ENCODE measurements at places on chromosomes 11 and 22.
A peak's percentile ranks its signal among the peaks of the same experiment; 100 is the strongest.

- DNase-seq: no peak
Observed at GRCh38 chr11:64081745-64082442, 46.2 kb downstream of the FLRT1 start.

GRCh38 chr11:72678524-72678923 lies 4.3 kb upstream of the PDE2A start:
- no peak for DNase-seq

- peak; percentile 22 for DNase-seq
Observed at GRCh38 chr11:113906038-113906437, 1.4 kb downstream of the HTR3B start.

DNA sequence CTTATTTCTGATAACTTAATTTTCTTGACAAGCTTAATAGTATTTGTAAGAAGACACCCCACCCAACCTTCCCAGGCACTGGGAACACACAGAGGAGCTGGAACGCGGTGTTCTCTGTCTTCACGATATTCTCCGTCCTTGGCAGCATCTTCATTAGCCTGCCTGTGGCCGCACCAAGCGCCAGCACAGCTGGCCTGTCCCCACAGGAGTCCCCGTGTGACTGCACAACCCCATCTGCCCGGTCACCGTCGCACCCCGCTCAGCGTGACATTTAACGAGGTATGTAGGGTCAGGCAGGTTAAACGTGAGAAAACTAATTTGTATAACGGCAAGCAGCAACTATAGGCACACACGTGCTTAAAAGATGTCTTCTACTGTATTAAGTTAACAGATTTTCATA lies 293.3 kb downstream of the BRD1 start:
- no peak for DNase-seq

DNA sequence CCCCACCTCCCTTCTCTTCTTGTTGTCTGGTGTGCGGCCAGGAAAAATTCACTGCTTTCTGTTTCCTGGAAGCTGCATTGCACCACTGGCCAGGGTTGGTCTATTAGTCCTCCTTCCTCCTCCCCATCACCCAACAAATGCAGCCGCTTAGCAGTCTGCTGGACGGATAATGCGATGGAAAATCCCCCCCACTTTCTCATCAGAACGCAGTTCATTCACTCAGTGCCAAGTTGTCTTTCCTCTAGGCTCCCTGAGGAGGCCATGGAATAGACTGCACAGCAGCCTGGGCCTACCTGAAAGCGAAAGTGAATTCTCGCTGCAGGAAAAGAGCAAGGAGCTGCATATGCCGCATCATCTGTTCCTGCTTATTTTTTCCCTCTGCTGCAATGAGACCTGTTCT lies 513.6 kb downstream of the METTL15 start:
- DNase-seq: peak; percentile 21

DNA sequence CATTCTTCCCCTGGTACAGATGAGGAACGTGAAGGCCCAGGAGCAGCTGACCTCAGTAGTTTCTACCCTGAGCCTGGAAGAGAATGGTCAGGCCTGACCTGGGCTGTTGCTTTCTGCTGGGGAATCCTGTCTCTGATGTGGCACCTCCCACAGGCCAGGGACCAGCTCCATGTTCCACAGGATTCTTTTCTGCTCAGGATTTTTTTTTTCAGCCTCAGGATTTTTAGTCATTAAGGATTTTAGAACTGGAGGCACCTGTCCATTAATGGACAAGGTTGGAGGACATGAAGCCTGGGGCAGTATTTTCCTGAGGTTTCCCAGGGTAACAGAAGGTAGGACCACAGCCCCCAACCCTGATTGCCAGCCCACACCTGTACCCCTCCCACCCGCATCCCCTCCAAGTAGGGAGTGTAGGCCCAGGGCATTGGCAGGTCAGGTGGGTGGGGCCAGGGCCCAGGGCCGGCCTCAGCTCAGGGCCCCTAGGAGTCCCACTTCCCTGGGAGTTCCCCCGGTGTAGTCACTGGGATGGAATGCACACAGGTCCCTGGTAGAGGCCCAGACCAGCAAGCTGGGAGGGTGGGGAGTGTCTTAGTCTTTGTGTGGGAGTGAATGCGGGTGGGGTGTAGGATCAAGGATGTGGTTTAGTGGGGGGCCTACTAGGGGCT lies 16.1 kb downstream of the BIK start:
- no peak for DNase-seq

DNA sequence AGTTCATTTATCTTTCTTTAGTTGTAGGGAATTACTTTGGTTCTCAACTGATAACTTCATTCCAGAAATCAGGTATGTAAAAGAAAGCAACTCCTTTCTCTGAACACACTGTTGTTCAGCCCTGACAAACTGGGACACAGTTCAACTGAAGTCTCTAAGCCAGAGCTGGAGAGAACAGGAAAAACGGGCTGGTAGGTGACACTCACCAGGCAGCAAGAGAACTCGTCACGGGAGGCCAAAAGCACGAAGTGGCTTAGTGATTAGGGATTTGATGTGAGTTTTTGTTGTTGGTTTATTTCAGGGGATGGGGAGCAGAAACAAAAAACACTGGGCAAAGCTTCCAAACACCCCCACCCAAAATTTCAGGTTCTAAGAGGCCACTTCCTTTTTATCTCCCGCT lies 54.1 kb downstream of the MYH9 start:
- no peak for DNase-seq

DNA sequence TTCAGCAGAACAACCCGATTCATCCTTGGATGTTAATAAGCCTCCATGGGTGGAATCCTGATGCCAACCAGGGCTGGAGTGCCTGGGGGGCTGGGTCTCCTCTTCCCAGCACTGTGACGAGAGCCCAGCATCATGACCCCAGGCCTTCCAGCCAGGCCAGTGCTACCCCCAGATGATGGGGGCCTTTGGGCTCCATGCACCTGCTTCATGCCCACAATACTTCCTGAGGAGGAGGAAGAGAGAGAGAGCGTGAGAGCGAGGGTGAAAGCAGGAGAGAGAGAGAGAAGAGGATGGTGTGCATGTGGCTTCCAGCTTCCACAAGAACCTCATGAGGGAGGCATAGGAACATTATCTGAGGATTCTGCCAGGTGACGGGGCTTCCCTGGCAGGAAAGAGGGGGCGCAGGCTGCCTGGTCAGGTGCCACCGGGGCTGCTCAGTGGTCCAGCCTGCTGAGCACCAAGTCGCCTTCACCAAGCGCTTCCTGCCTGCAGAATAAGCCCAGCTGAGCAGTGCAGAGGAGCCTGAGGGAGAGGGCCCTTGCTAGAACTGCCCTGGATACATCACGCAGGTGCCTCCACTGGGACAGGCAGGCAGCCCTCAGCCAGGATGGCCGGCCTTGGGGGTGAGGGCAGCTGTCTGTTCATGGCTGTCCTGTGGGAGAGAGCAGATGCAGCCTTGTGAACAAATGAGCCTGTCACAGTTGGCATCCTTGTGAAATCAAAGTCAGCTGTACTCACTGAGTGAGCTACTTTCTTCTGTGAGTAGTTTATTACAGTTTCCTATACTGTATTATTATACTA lies 243.3 kb upstream of the B3GAT1 start:
- peak; percentile 61 for DNase-seq

DNA sequence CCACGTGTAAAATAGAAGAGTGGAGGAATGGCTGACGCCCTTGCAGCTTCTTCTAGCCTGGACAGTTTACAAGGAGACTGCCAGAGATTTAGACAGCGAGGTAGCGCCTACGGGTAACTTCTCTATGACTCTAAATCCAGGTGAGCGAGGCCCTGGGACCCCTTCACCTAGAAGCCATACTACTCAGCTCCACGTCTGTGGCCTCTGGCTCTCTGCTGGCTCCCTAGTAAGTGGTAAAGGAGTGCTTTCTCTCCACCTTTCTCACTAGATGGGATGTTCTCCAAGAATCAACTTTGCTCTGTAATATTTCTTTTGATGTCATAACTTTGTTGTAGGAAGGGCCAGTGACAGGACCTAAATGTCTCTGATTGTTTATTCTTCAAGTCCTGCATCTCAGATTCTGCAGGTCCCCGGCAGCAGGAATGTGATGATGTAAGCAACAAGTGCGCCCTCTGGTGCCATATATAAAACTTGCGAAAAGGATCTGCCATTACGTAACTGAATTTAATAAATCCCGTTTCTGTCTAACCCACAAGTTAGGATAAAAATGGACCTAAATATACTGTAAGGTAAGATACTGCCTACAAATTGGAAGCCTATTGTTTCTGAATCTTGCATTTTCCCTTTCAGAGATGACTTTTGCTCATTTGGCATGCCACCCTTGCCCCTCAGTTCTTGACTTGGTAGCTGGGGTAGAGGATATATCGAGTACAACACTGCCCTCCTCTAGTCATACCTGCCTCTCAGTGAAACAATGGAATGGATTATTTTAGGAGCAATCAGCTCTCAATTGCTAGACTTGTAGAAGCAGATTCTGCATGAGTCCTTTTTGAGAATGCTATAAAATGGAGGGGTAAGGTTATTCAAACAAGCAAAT lies 11.0 kb upstream of the PTPN5 start:
- DNase-seq: peak; percentile 90

DNA sequence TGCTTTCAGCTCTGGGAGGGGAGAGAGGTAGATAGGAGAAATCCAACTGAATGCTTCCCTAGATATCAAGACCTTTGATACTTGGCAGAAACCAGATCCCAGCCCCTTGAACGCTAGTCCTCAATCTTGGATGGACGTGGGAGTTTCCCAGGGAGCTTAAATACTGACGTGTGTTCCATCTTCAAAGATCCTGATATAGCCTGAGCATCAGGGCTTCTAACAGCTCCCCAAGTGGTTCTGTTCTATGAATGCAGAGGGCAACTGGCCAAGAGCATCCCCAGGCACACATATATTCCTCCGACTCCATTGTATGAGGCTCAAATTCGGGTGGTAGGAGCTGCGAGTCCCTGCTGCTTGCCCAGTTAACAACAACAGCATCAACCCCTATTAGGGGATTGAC lies 8.7 kb upstream of the ACCS start:
- no peak for DNase-seq

Data from eye (tissue), 1 donor.